CD4-positive, alpha-beta T cell treated with Interleukin-12 subunit alpha and Interleukin-12 subunit beta, for 1 hour (primary cell): ENCODE measurements at places on chromosomes 16 and 17.

DNA sequence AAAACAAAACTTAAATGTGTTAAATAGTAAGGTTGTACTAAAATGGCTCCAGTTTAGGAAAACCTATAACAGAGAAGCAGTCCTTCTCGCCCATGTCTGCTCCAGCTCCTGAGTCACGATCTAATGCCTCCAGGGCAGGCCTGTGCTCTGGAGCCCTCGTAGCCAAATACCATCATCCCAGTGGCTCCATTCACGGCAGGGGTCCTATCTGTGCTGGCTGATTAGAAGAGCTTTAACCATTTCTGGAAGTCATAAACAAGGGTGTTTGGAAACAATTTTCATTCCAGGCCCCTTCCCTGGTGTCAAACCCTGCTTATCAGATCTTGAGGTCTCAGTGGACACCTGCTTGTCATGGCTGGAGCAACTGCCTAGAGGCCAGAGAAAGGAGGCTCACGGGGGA, 336.9 kb downstream of the SOX9 start:
- no peak for DNase-seq

- no peak for DNase-seq
Observed at GRCh38 chr17:80705988-80706387, 161.3 kb downstream of the RPTOR start.

DNA sequence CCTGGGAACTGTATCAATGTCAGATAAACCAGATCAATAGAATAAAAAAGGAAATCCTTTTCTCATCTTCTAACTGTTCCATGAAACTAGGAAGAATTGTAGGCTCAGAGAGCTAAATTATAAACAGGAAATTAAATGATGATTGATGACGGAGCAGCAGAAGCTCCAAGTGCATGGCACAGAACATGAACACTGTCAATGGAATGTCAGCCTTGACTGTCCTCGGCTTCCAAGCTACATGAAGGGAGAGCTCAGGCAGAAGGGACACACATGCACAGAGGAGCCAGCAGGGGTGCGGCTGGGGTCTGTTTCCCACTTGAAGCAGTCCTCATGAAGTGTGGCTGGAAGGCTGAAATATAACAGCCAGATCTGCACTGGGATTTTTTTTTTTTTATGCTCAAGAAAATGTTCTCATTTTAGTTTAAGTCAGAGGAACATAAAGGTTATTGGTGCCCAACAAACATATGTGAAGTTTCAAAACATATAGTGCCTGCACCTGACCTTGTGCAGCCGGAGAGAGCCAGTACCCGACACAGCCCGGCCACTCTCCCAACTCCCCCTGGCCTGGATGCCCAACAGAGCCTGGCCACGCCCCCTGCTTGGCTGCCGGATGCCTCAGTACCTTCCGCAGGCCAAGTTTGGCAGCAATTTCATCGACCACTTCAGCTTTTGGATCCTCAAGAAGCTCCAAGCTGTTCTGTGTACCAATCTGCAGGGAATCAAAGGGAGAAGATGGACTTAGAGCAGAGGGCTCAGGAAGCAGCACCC, 37.0 kb downstream of the NPLOC4 start:
- no peak for DNase-seq

- no peak for DNase-seq
Observed at GRCh38 chr16:87435372-87436224, 43.5 kb downstream of the MAP1LC3B start.

DNA sequence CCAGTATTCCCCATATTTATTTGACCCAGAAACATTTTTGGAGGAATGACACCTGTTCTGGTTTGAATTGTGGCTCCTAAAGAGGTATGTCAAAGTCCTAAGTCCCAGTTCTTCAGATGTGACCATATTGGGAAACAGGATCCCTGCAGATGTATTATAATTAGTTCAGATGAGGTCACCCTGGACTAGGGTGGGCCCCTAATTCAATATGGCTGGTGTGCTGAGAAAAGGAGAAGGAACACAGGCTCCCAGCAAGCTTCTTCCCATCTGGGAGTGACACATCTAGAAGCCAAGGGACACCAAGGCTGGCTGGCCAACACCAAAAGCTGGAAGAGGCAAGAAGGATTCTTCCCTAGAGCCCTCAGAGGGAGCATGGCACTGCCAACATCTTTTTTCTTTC, 3.8 kb upstream of the GCSH start:
- no peak for DNase-seq

DNA sequence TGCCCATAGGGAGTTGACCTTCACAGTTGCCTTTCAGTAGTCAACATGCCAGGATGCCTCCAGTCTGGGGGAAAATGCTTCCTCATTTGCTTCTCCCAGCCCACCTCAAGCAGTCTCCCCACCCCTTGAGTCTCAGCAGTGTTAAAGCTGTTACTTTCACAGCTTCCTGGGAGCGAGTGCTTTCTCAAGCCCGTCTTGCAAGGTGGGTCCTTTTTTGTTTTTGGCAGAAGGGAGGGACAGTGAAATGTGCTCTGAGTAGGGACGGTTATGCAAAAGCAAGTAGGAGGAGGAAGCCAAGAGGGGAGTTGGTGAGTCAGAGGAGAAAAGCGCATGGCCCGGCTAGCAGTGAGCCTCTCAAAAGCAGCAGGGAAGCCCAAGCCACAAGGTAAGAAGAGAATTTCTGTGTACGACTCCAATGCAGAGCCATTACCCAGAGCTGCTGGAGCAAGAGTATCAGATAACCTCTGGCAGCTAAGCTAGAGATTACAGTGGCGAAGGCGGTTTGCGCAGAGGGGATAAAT, at the start of gene CHST4:
Gene CHST4 (plus strand): TSS at position 316 of the 521 bp plus-strand sequence. CDS start 10,252 bp downstream, outside the sequence.
- no peak for DNase-seq

DNA sequence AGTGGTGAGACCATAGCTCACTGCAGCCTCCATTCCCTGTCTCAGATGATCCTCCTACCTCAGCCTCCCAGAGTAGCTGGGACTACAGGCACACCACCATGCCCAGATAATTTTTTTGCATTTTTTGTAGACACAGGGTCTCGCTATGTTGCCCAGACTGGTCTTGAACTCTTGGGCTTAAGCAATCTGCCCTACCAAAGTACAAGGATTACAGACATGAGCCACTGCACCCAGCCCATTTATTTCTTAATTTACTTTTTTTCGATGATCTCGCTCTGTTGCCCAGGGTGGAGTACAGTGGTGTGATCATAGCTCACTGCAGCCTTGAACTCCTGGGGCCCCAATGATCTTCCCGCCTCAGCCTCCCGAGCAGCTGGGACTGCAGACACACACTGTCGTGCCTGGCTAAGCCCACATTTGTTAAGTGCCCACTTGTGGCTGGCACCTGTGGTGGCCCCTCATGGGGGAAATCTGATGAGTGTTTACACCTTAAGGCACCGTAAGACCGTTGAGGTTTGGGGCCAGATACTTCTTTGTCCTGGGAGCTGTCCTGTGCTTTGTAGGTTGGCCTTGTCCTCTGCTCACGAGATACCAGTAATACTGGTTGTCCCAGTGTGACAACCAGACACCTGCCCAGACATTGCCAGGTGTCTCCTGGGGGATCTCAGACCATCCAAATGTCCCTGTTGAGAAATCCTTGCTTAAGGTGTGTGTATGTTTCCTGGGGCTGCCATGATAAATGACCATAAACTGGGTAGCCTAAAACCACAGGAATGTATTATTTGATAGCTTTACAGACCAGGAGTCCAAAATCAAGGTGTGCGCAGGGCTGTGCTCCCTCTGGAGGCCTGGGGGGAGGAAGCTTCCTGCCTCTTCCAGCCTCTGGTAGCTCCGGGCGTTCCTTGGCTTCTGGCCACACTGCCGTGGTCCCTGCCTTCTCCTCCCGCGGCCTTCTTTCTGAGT, 141.4 kb upstream of the GSE1 start:
- no peak for DNase-seq

GRCh38 chr17:75854881-75855309, 240 bp downstream of the WBP2 start:
- no peak for DNase-seq

DNA sequence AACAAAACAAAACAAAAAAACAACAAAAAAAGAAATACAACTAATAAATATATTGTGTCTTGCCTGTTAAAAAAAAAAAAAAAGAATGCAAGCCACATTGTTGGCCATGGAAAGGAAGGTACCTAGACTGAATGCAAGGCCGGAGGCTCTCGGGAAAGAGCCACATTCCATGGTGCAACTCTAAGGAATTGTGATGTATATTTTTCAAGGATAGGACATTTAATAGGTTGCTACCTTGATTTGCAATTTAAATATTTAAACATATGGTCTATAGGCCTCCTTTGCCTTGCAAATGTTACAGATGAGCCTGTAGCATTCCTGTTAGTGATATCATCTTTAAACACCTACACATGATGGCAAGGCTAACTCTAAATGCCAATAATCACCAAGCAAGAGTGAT, 650.9 kb downstream of the TOX3 start:
- DNase-seq = no peak

- DNase-seq = no peak
Observed at GRCh38 chr16:84294531-84295142, at the start of gene WFDC1. TSS of gene WFDC1 (plus strand) at chr16:84294878. CDS start at chr16:84294972, 94 bp downstream.

GRCh38 chr16:54459509-54460262, 173.1 kb upstream of the IRX3 start:
- no peak for DNase-seq

GRCh38 chr17:6305613-6306360, 129.1 kb downstream of the AIPL1 start:
- DNase-seq = no peak

- DNase-seq = no peak
Observed at GRCh38 chr17:74857191-74857590, 2.5 kb downstream of the GRIN2C start.

DNA sequence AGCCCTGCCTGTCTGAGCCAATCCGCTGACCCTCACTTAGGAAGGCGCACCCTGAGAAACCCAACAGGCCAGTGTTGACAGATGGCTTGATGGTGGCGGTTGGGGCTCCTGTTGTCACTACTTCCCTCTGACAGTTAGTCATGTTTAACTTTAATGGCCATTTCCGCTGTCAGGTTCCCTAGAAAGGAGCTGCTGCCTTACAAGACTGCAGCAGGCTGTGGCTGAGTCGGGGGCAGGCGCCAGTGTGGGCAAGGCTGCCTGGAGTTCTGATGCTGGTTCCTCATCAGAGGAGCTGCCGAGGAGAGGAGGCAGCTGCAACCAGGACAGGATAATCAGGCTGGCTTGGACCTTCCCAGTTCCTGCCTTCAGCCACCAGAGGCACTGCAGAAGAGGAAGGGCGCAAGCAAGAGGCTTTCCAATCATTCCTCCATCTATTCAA, 223.2 kb upstream of the DYNLRB2 start:
- DNase-seq = no peak

DNA sequence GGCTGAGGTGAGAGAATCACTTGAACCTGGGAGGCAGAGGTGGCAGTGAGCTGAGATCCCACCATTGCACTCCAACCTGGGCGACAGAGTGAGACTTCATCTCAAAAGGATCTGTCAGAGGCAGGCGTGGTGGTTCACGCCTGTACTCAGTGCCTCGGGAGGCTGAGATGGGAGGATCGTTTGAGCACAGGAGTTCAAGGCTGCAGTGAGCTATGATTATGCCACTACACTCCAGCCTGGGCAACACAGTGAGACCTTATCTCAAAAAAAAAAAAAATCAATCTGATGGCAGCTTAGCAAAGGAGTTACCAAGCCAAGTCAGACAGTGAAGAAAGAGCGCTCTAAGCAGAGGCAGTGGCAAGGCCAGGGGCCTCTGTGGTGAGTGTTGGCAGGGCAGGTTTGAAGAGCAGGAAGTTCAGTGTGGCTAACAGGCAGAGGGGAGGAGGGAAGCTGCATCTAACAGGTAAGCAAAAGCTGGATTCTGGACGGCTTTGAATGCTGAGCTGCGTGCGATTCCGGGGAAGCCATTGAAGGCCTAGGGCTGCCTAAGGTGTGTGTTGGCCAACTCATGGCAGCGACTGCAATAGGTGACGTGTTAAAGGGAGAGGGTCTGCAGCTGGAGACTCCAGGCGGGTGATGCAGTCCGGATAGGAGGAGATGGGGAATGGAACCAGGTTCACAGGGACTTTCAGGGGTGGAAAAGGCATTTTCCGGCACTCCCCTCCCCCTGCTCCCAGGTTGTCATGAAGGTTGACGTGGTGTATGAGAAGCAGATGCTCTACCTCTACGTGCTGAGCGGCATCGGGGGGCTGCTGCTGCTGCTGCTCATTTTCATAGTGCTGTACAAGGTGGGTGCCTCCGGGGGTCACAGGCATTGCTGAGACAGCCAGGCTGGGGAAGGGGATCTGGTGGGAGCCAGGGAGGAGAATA, 7.0 kb downstream of the ZNF768 start:
- no peak for DNase-seq

DNA sequence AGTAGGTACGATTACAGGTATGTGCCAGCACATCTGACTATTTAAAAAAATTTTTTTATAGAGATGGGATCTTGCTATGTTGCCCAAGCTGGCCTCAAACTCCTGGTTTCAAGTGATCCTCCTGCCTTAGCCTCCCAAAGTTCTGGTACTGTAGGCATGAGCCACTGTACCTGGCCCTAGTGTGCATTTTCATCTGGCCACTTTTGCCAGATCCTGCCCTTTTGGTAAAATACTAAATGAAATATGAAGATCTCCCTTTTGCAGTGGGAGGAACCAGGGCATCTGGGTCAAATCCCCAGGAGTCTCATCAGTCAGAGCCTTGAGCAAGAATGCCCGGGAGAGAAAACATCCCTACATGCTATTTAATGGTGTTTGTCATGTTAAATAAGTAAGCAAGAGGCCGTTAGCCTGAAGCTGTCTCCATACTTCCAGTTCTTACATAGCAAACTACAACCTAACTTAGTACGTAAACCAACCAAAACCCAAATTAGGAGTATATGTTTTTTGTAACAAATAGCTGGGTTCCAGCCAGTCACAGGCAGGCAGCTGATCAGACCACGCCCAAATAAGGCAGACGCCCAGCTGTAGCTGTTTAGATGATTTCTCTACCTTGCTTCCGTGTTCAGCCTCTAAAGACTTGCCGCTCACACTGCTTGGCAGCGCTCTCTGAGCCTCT, 46.5 kb upstream of the CLEC18A start:
- no peak for DNase-seq

DNA sequence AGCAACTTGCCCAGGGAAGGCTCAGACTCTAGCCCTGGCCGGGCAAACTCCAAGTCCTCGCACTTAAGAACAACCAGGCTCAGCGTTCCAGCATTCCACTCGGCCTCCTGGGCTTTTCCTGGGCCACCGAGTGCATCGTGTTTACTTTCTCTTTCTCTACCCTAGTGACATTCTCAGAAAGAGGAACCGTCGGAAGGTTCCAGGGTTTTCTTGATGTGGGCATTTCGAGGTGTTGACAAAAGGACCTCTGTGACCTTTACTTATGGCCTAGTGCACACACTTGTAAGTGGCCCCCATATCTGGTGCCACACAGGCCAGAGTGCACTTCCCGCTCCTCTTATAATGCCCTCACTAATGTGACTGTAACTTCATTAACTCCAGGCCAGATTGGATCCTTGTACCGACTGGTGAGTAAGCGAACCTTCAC, 3.1 kb upstream of the BANP start:
- no peak for DNase-seq

- peak; percentile 31 for DNase-seq
Observed at GRCh38 chr16:8958344-8959167, 5.2 kb downstream of the USP7 start.

DNA sequence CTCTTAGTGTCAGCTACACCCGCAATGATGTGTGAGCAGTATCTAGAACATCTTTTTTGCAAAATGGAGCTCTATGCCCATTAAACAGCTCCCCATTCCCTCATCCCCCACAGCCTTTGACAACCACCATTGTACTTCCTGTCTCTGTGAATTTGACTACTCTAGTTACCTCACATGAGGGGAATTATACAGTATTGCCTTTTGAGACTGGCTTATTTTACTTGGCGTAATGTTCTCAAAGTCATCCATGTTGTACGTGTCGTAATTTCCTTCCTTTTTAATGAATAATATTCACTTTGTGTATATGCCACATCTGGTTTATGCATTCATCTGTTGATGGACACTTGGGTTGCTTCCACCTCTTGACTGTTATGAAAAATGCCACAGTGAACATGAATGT, 23.2 kb upstream of the CCL22 start:
- DNase-seq = no peak
